ENCODE measurements at places on chromosomes 2 and 18. TPM values are rescaled to one million over a fixed set of nuclear protein-coding genes. Genes with fewer than 3 reads are reported as not detected.

CCDC93 gene
- total RNA-seq: 32.6 TPM

DARS1 gene
- 41.0 TPM for total RNA-seq

SCN2A gene
- 0.39 TPM for total RNA-seq

TACR1 gene
- total RNA-seq: 0.17 TPM

BCL11A gene
- 29.1 TPM for total RNA-seq

Measured in glutamatergic neuron (in vitro differentiated cells).